ENCODE measurements at places on chromosomes 5 and 9.

DNA sequence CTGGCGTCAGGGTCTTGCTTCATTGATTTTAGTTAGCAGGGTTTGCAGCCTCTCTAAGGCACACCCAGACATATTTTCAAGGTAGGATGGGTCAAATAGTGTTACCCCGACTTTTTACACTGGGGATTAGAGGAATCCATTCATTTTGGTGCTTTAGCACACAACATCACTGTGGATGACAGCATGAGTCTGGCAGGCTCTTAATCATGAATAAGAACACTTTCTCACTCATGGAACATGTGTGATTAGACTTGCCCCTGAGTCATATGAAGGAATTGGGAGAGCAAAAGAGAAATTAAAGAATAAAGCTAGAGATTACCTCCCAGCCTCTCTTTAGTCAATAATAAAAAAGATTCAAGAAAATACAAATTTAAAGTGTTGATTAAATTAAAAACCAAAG lies 175.6 kb downstream of the SEMA5A start:
- DNase-seq: no peak

GRCh38 chr9:7293091-7293490 lies 506.5 kb downstream of the DMAC1 start:
- no peak for DNase-seq

DNA sequence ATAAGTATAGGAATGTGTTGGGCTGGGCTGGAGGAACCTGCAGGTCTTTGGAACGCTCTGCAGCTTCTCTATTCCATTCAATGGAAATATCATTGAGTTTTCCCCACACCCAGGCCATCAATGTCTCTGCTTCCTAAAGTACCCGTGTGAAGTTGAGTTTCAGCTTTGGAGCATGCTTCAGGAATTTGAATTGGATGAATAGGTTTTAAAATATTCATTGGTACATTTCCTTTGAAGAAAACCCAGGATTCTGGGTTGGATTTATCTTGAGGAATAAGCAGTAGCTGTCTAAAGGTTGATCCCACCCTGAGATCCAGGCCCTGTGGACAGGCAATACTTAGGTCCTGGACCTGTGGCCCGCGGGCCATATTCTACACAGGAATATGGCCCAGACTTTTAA lies 37.3 kb downstream of the INSYN2B start:
- no peak for DNase-seq

GRCh38 chr9:99419070-99419469 lies 197.0 kb downstream of the SEC61B start:
- DNase-seq: no peak

- no peak for DNase-seq
Observed at GRCh38 chr9:119761812-119762211, 392.6 kb upstream of the BRINP1 start.

DNA sequence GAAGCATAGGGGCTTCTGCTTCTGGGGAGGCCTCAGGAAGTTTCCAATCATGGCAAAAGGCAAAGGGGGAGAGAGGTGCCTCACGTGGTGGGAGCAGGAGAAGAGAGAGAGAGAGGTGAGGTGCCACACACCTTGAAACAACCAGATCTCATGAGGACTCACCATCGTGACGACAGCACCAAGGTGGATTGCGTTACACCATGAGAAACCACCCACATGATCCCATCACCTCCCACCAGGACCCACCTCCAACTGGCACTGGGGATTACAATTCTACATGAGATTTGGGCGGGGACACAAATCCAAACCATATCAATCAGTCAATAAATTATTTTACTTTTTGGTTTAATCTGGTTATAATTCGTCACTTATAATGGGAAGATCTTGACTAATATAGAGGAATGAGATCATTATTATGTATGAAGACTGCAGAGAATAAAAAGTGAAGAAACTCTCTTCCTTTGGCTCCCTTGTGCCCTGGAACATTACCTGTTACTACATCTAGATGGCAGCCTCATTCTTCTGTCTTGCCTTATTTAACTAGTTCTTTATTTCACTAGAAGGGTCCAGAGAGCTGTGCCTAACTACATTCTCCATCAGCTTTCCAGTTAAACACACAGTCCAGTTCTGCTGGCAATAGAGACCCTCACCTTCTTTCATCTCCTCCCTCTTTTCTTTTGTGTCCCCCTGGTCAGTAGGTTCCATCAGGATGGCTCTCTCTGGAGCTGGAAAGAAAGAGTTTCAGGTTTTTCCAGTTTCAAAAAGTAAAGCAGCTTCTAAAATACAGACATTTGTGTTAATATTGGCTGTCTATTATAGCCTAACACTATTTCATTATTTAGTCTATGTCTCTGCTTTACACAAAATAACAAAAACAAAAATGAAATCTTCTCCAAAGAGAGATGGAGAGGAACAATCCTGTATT lies 21.7 kb upstream of the SPINK7 start:
- no peak for DNase-seq

DNA sequence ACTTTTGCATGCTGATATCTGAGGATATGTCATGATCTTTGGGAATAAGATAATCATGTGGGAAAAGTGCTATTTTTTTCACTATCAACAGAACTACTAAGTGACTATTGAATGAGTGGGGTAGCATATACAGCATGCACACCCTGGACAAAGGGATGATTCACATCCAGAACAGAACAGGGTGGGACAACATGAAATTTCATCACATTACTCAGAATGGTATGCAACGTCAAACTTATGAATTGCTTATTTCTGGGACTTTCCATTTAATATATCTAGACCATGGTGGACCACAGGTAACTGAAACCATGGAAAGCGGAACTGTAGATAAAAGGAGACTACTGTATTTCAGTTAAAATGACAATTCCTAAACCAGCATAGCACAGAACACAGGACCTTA lies 370.0 kb downstream of the HINT1 start:
- no peak for DNase-seq

DNA sequence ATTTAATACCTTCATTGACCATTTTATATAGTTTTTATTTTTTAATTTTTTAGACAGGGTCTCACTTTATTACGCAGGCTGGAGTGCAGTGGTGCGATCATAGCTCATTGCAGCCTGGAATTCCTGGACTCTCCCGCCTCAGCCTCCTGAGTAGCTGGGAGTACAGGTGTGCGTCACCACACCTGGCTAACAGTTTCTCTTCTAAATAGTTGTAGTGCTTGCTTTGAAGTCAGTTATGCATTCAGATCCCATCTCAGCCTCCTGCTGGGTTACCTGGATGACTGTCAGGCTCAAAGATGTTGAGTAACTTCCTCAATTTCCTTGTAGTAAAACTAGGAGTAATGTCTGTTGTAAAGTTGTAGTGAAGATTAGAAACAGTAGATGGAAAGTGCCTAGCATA lies 21.4 kb downstream of the SNX18 start:
- DNase-seq: no peak

DNA sequence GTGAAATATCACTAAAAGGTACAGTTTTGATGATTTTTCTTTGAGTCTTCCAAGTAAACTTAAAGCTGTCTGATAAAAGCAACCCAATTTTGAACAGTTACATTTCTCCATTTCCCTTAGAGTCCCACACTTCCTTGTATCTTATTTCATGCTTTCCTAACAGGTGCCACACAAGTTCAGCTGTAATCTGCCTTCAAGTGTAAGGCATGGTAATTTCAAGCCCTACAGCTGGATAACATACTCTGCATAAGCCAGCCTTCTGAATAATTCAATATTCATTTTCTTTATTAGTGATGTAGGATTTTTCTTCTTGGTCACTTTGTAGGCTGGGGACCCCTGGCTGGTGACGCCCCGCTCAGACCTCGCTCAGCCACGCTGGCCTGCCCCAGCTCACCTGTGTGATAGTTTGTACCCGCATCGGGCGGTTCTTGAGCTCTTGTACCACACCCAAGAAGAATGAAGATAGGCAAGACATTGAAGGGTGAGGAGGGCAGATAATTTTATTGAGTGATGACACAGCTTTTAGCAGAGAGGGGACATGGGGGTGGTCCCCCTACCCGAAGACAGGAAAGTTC lies 34.0 kb downstream of the SOX30 start:
- no peak for DNase-seq

DNA sequence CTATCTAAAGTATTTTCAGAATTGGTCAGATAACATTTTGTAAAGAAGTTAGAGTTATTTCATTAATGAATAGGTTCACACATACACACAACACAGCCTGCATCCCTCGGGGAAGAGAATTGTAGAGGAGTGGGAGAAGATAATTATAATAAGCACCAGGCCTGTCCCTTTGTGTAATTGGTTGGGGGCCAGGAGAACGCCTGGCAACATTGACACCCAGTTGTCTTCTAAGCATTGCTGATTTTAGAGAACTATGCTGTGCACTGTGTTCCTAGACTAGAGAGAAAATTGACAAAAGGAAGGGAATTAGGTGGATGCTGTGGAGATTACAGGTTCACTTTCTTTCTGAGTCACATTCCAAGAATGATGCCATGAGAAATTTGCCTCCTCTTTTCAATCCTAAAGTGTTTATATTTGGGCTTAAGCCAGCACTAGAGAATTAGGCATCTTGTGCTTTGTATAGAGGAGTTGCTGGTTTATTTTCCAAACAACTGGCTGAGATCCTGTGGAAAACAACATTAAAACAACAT lies 247.6 kb downstream of the COX7C start:
- no peak for DNase-seq

- no peak for DNase-seq
Observed at GRCh38 chr5:120538149-120538548, 74.0 kb downstream of the PRR16 start.

GRCh38 chr5:54095969-54096368 lies 214.4 kb downstream of the ARL15 start:
- DNase-seq: no peak

DNA sequence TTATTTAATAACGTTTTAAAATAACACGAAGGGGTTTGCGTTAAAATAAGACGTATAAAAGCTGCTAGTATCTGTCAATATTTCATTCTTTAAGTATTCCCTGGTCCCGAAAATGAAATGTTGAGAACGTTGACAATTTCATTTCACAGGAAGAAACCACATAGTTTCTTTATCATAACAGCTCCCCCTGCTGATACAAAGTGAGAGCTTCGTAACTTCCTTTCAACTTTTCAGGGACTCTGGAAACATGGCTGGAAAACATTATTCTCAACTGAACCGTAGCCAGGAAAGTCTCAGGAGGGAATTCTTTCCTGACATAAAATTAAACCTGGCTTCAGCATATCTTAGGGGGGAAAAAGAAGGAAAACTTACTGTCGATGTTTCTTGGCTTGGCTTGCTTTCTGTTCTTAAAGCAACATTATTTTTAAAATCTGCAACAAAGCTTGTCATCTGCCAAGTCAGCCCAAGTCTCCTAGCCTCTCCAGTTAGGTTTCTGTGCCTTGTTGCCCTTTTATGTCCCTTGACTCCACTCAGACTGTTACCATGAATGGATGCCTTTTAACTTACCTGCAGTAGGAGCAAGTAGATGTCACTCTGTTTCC lies 122.9 kb upstream of the DAB2 start:
- DNase-seq: no peak

- no peak for DNase-seq
Observed at GRCh38 chr5:181127456-181127855, 3.5 kb downstream of the OR2V1 start.

DNA sequence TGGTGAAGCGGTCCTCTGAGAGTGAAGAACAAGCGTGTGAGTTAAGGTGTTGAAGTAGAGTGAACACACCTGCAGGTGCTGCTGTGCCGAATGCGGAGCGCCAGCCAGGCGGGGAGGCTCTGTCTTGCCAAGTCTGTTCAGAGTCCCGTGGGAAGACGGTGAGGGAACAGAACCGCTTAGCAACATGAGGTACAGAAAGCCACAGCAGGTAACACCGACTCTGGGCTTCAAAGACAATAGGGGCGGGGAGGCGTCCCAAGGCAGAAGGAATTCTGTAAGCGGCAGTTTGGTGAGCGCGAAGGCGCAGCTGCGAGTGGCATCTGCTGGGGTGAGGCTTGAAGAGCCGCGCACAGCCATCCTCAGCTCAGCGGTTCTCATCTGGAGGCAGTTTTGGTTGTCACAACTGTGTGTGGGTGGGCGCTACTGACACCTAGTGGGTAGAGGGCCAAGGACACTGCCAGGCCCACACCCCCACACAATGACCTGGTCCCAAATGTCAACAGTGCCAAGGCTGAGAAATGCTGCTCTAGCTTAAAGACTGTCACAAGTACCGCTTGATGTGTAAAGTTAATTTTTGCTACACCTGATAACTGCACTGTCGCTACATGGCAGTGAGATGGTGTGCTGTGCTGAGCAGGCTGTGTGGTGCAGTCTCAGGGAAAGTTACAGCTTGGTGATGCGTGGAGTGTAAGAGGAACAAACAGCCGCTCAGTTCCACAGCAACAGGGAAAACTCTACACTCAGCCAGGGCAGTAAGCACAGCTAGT lies 67.4 kb upstream of the TBC1D9B start:
- DNase-seq: no peak

- DNase-seq: peak; percentile 36
Observed at GRCh38 chr9:95131023-95131943, 186.2 kb downstream of the FANCC start.

DNA sequence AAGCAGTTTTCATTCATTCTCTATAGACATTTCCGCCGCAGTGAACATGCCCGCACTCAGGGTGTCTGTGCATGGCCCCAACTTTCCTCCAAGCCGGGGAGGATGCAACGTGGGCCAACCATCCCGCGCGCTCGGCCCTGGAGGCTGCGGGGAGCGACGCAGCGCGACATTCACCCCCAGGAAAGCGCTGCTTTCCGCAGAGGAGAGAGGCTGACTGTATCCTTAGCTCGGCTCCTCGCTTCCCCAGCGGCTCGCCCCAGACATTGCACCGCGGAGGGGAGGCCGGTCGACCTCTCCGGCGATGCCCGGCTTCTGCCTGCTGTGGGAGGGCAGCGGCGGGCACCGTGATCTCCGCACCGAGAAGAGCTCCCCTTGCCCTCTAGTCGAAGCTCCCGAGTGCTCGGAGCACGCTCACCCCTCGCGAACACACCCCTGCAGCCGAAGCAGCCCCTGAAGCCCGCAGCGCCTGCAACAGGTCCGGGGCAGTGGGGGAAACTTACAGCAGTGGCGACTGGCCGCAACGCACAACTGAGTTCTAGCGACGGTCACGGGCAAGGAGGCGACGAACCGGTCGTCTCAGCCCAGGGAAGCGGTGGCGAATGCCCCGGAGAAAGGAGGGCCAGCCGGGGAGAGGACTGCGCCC lies 600 bp downstream of the ENC1 start:
- peak; percentile 7 for DNase-seq

- no peak for DNase-seq
Observed at GRCh38 chr9:127360829-127361228, 36.1 kb upstream of the SLC2A8 start.

DNA sequence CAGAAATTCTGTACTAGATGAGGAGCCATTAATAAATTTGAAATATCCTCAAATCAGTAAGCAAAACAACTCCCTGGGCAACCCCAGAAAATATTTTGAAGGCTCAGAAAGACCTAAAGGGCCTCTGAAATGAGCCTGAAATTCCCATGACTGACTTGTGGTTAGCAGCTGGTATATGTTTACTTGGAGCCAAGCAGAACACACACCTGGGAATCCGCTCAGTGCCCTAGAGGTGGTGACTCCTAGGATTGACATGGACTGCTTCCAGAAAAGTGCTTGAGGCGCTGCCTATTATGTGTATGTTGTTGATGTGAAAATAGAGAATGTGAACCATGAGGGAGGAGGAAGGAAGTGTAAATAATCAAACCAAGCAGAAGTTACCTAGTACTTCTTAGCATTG lies 14.7 kb downstream of the RFK start:
- DNase-seq: no peak

GRCh38 chr5:178703015-178703414 lies 27.4 kb downstream of the ZNF354A start:
- no peak for DNase-seq

GRCh38 chr9:115877852-115878438 lies 275.6 kb upstream of the PAPPA start:
- no peak for DNase-seq

- no peak for DNase-seq
Observed at GRCh38 chr5:88556406-88556805, 287.8 kb upstream of the TMEM161B start.
